ENCODE measurements at places on chromosomes 5 and 9. TPM values are rescaled to one million over a fixed set of nuclear protein-coding genes. Genes with fewer than 3 reads are reported as not detected.

GRCh38 chr5:92637960-92638359 lies 943.1 kb downstream of the NR2F1-AS1 start:
- no peaks in the 10 kb centered on the region for H3K27me3 ChIP-seq
- H3K4me1 ChIP-seq, result peaks cover 13% of the 10 kb centered on the region
- DNase-seq, result no peak
- no peak overlapping the region for H3K27ac ChIP-seq
- H3K4me3 ChIP-seq, result no peak overlapping the region

- H3K4me1 ChIP-seq, result no peaks in the 10 kb centered on the region
- no peak overlapping the region for H3K4me3 ChIP-seq
- peaks cover 4% of the 10 kb centered on the region for H3K27me3 ChIP-seq
Observed at GRCh38 chr5:81949462-81949861, 22.4 kb upstream of the ATG10 start.

- no peaks in the 10 kb centered on the region for H3K27me3 ChIP-seq
- DNase-seq, result no peak
- no peak overlapping the region for H3K4me3 ChIP-seq
- H3K36me3 ChIP-seq, result no peaks in the 10 kb centered on the region
- peaks cover 71% of the 10 kb centered on the region for H3K4me1 ChIP-seq
- no peak overlapping the region for H3K27ac ChIP-seq
Observed at GRCh38 chr5:142320430-142320738, 4.4 kb downstream of the SPRY4 start.

GRCh38 chr5:98749046-98749445 lies 24.4 kb upstream of the RGMB start:
- H3K27ac ChIP-seq, result no peak overlapping the region
- no peak for DNase-seq
- no peak overlapping the region for H3K4me3 ChIP-seq
- H3K36me3 ChIP-seq, result no peaks in the 10 kb centered on the region
- no peaks in the 10 kb centered on the region for H3K27me3 ChIP-seq
- no peaks in the 10 kb centered on the region for H3K4me1 ChIP-seq

- peaks cover 31% of the 10 kb centered on the region for H3K4me1 ChIP-seq
- no peak overlapping the region for H3K4me3 ChIP-seq
- no peak overlapping the region for H3K27ac ChIP-seq
- no peak for DNase-seq
- no peaks in the 10 kb centered on the region for H3K36me3 ChIP-seq
- no peaks in the 10 kb centered on the region for H3K27me3 ChIP-seq
Observed at GRCh38 chr9:5846501-5846921, 13.6 kb upstream of the ERMP1 start.

DNA sequence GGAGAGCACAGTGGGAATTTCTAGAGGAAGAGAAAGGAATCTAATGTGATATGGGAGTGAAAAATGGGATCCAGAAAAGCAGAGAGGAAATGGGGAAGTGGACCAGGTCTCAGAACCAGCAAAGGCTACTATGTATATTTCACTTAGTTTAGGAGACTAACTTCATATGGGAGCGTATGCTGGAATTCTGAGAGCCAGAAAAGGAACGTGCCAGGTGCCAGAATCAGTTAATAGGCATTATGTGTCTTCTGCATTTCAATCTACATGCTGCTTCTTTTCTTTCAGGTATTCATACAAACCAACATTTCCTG lies 28.5 kb upstream of the IFNA14 start:
- no peak overlapping the region for H3K4me3 ChIP-seq
- no peak overlapping the region for H3K27ac ChIP-seq
- no peak for DNase-seq
- no peaks in the 10 kb centered on the region for H3K36me3 ChIP-seq

WNT8A gene
- total RNA-seq, result not detected

TPPP gene
- total RNA-seq, result 0.07 TPM

GLRX gene
- 13.3 TPM for total RNA-seq

IFNA21 gene
- not detected for total RNA-seq

BNC2 gene
- 33.1 TPM for total RNA-seq

HMMR gene
- total RNA-seq, result 31.0 TPM

AGTPBP1 gene
- 18.4 TPM for total RNA-seq

GRXCR2 gene
- not detected for total RNA-seq
